ENCODE measurements at places on chromosomes 4 and X. TPM values are rescaled to one million over a fixed set of nuclear protein-coding genes. Genes with fewer than 3 reads are reported as not detected.

DNA sequence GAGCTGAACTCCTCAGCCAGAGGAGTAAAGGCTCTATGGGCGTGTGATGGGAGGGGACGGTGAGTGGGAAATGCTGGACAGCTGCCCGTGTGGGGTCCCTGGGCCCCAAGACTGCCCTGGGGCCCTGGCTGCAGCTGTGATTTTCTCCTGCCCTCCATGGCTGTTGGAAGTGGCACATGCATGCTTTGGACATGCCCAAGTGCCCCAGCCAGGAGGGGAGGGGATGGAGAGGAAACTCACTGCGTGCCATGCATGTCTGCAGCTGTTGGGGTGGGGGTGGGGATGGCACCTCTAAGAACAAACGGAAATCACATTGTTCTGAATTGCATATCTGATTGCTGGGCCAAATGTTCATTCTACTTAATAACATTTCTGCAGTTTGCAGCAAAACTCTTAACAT, 52.4 kb downstream of the MID2 start:
- no peak for DNase-seq

DNA sequence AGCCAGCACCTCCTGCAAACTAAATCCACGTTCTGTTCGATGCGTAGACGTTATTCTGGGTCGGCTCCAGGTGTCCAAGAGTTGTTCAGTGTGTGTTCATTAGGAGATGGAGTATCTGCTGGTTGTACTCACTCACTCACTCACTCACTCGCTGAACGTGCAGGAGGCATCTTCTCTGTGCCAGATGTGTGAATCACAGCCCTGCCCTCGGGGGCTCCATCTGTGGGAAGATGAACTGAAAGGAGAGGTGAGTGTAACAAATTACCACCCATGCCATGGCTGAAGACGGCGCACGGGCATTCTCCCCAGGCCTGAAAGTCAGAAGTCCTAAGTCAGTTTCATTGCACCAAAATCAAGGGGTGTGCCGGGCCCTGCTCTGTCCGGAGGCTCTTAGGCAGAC, 16.1 kb downstream of the NSG1 start:
- DNase-seq, result no peak

ZCCHC12 gene
- total RNA-seq, result not detected

UCHL1 gene
- 8.6 TPM for total RNA-seq

NPY1R gene
- 4.5 TPM for total RNA-seq

- DNase-seq, result no peak
Observed at GRCh38 chr4:38400946-38401345, 263.1 kb upstream of the KLF3 start.

TMEM255A gene
- 2.1 TPM for total RNA-seq

DDX53 gene
- not detected for total RNA-seq
